ENCODE measurements at places on chromosomes 7 and 10.
A peak's percentile ranks its signal among the peaks of the same experiment; 100 is the strongest.

DNA sequence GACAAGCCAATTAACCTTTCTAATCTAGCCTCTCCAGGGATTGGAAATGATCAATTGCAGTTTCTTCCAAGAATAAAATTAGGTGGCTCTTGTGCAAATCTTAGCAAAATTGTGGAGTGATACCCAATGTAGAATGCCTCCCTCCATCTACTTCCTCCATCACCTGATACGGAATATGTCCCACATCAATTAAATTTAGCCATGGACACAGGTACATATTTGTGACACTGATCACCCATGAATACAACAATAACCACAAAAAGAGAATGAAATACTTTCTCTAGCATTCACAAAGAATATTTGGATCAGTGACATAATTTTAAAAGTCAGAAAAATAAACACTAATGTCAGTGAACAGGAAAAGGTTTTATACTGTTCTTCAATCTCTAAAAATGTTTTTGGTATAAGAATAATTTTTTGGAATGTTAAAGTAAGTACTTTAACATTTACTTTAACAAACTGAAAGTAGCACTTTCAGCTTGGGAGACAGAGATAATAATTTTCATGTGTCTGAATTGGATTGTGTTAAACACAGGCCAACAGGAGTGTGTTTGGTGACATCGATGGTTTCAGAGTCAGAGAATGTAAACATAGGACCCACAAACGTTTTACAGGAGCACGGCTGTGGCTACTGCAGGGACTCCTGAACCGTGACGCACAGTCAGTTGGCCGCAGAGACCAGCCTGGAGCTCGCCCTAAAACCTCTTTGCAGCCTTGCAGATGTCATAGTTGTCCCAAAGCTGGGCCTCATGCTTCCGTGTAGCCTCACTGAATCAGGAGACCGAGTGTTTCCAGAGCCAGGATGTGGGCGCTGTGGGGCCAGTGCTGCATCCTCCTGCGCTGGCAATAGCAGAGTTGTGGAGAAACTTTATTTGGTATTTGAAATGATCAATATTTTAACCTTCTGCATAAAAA is 7.2 kb downstream of the RBM20 start:
- no peak for DNase-seq

DNA sequence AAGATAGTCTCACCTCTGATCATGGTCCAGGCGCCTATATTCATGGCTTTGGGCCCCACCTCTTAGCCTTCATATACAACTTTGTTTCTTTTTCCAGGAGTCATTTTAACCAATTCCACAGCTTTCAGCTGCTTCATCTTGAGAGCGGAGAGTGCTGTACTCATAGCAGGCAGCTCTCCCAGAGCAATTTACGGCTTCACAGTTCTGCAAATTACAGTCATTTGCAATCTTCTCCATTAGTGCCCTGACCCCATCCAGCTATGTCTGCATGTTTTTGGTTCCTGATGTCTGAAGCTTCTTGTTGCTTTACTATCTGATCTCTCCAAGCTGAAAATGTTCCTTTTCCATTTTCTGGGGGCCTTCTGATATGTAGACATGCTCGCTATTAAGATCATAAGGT is 18.0 kb upstream of the MEST start:
- DNase-seq, result no peak

DNA sequence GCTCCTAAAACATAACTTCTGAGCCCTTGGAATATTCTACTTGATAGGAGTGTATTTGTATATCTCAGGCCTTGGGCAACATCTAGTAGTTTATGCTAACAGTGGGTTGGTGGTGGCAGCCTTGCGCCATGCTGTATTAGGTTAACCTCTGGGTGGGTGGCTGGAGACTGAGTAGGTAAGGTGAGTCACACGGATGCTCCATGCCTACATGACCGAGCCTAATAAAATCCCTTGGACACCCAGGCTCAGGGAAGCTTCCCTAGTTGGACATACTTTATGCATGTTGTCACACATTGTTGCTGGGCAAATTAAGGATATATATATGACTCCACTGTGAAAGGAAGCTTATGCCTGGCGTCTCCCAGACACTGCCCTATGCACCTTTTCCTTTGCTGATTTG is 6.0 kb upstream of the DAGLB start:
- no peak for DNase-seq

- no peak for DNase-seq
Measured at GRCh38 chr7:1460821-1461645, 1.8 kb upstream of the MICALL2 start.

- no peak for DNase-seq
Measured at GRCh38 chr10:12489806-12490205, 140.5 kb downstream of the CAMK1D start.

DNA sequence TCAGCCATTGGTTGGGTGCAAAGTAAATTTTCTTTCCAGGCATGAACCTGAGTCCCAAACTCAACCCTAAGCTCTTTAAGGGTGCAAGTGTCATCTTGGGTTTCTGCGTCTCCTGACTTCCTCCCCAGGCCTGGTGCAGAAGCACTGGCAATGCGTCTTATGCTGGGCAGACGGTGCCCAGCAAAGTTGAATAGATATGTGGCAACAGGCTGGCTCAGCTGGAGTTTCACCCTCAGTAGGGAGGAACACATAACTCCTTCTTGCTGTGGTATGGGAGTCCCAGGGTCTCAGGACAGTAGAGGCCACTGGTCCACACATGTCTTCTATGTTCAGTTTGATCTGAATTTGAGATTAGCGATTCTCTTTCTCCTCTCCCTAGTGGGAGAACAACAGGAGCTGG is 181.3 kb downstream of the RPS24 start:
- DNase-seq, result no peak

GRCh38 chr7:67912437-67912836 is 915.8 kb downstream of the TYW1 start:
- DNase-seq, result no peak

- DNase-seq, result peak; percentile 58
Measured at GRCh38 chr7:120554960-120555571, 282.1 kb downstream of the KCND2 start.

GRCh38 chr10:66292456-66292855 is 633.4 kb upstream of the LRRTM3 start:
- DNase-seq, result no peak

GRCh38 chr7:2668401-2668800 is 19.6 kb upstream of the AMZ1 start:
- DNase-seq, result no peak

- DNase-seq, result no peak
Measured at GRCh38 chr10:100970076-100970913, 991 bp downstream of the SEMA4G start.

DNA sequence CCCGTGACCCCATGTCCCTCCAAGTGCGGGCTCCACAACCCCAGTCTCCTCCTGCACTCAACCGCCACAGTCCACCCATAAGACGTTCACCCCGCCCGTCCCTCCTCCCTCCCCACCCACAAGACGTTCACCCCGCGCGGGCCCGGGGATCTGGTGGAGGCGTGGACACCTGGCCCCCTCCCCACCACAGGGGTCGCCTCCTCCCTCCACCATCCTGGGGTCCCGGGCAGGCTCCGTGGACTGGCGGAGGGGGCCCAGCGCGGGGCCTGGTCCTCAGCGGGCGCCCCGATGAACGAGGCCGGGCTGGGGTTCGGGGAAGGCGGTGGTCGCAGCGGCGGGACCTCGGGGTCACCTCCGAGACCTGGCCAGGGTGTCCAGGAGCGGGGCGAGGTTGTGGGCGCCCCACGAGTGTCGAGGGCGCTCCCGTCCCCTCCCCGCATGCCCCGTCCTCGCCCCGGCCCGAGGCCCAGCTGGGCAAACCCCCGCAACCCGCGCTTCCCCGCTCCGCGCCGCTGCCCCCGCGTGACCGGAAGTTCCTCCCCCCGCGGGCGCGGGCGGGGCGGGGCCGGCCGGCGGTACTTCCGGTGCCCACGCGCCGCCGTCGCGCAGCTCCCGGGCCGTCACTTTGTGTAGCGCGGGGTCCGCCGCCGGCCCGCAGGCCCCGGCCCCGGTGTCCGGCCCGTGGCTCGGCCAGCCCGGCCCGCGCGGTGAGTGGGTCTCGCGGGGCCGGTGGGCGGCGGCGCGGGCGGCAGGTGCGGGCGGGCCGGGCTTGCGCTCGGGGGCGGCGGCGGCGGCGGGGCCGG is at the start of gene ZNF316:
ZNF316 (plus strand) TSS at position 578 of the 803 bp plus-strand sequence. CDS start 5,092 bp downstream, outside the sequence.
- DNase-seq, result no peak

- DNase-seq, result no peak
Measured at GRCh38 chr7:77702513-77702912, 6.3 kb downstream of the RSBN1L start.

DNA sequence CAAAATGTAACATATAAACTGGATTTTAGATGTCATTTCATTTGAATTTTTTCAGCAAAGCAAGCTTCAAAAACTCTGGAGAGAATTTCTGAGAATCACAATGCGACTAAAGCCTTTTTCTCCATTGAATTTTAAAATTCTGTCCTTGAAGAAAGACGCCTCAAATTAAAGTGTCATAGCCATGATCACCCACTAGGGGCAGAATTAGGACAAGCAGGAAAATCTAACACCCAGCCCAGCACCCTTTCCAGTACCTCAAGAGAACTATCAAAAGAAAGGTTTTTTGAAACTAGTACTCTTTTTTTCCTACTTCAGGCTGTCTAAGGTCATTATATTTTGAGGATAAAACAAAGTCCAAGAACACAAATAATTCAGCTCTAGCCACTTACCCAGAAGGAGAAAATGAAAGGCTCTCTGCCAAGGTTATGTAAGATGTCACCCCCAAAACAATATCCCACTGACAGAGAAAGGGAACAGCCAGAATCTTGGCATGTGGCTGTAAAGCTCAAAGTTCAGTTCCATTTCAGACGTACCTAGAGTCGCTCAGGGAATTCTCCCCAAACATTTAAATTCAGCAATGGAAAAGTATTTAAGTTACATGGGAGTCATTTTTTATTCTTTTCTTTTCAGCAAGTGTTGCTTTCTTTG is 299.4 kb downstream of the SNX13 start:
- no peak for DNase-seq

DNA sequence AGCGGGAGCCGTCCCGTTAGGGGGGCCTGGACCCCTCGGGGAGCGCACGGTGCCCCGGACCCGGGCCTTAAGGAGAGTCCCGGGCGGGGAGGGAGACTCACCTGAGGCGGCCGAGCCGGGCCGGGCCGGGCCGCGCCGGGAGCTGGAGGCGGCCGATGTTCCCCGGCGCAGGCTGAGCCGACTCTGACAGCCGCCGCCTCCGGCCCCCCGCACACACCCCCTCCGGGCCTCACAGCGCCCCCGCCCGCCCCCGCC is at the start of gene ACHE:
ACHE (minus strand) TSS at position 188 of the 255 bp plus-strand sequence. CDS start 1,656 bp downstream, outside the sequence.
- no peak for DNase-seq

GRCh38 chr10:88934900-88935672 is 17.5 kb downstream of the ACTA2 start:
- DNase-seq, result peak; percentile 81

GRCh38 chr10:127694580-127695193 is 42.3 kb upstream of the FOXI2 start:
- DNase-seq, result no peak

DNA sequence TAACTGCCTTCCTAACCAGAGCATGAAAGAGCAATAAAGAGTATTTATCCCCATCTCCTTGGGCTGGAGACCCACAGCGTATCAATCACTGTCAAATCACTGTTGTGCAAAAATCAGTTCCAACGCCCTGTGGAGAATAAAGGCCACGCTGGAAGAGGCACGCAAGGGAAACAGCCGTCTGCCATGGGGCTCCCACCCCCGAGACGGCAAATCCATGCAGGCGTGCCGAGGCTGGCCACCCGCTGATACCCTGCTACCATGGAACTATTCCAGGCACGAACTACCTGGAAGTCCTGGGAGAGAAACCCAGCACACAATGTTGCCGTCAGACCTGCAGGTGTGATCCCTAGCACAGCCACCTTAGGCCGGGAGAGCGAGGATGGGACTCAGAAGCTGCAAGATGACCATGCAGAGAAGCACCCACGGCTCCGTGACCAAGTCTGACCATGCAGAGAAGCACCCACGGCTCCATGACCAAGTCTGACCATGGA is 185.3 kb downstream of the DIP2C start:
- no peak for DNase-seq

- DNase-seq, result no peak
Measured at GRCh38 chr7:72405418-72405817, 6.7 kb downstream of the CALN1 start.

GRCh38 chr7:36874041-36874440 is 149.7 kb upstream of the AOAH start:
- DNase-seq, result peak; percentile 20

DNA sequence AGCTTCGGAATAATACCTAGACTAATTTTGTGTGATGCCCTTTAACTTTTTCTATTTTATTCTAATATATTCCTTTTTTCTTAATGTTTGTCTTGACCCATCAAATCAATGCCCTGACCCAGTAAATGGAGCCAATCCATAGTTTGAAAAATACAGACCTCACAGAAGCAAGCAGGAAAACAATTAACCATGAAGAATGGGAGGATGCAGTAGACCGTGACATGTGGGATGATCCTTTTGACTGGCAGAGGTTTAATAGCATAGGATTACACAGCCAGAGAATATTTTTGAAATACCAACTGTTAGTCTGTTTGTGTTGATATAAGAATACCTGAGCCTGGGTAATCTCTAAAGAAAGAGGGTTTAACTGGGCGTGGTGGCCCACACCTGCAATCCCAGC is 142.6 kb upstream of the NEBL start:
- no peak for DNase-seq

DNA sequence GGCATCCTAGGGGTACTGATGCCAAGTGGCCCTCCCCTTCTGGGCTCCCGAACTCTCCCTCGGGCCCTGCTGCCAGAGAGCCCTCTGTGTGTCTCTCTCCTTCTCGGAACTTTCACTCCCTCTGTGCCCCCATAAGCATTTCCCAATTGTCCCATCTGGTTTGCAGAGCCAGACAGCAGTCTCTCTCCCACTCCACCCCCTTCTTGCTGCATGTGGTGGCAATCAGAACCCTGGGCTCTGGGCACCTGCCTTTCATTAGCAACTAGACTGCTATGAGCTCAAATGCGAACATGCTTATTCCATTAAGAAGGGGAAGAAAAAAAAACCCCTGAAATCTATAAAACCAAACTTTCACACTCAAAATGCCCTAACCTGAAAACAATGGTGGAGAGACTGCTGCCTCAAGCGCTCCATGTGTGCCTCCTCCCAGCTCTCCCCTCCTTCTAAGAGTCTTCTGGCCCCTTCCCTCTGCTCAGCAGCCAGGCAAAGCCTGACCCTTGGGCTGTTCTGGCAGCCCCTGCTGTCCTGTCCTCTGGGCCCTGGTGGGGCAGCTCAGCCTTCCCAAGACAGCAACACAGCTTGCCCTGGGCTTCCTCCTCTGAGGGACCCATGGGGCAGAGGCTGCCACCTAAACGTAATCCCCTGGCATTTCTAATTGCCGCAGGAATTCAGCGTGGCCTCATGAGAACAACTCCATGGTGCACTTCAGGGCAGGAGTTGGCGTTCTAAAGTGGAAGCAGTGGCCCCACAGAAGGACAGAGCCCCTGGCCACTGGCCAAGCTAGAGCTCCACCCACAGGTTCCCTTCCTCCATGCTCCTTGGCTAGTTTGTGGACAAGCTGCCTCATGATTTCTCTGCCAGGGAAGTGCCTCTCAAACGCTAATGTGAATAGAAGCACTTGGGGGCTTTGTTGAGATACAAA is 415.4 kb downstream of the PLXNA4 start:
- DNase-seq, result no peak

DNA sequence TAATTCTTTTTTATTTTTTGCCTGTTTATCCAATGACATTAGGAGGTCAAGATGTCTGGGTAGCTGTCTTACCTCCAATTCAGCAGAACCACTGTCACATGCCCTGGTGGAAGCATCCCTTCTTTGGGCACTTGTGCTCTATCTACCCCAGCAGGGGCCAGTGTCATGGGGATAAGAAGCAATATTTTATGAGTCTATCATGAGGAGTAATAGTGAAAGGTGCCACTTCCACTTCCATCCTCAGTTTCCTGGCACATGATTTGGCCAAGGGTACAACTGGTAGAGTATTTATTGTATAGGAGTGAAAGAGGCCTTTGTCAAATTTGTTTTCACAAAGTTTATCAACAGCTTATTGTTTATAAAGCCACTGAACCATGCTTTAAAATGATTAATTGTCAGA is 112.5 kb downstream of the CCDC71L start:
- no peak for DNase-seq
